Kidney glomerular epithelial cell (primary cell): ENCODE measurements at places on chromosomes 12 and 14.

- DNase-seq: no peak
These were observed 7.6 kb upstream of the MAP1LC3B2 start for GRCh38 chr12:116551619-116551951.

- DNase-seq: no peak
These were observed 148.7 kb downstream of the MDGA2 start for GRCh38 chr14:47526591-47527244.

- DNase-seq: no peak
These were observed 42.1 kb downstream of the SFSWAP start for GRCh38 chr12:131753005-131753404.

DNA sequence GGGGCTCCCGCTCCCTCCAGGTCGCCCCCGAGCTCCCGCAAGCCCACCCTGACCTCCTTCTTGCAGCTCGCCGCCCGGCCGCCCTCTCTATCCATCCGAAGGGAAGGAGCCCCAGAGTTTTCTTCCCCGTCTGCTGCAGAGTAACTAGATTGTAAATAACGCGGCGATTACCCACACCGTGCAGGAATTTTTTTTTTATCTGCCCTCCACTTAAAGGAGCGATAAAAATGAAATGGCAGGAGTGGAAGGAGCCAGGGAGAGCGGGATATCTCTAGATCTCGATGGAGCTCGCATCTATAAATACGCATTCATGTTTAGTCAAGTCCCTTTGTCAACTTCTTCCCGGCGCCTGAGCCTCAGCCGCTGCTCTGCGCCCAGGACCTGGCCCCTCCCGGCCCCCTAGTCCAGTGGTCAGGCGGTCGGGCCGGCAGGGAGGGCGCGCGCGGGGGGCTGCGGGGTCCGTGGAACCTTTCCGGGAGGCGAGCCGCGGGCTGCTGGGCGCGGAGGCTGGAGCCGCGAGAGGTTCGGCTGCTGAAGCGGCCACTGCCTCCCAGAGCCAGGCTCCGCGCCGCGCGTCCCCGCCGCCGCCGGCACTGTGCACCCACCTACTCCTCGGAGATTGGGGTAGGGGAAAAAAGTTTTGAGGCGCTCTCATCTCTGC lies 386.0 kb downstream of the BCAT1 start:
- peak; percentile 19 for DNase-seq

DNA sequence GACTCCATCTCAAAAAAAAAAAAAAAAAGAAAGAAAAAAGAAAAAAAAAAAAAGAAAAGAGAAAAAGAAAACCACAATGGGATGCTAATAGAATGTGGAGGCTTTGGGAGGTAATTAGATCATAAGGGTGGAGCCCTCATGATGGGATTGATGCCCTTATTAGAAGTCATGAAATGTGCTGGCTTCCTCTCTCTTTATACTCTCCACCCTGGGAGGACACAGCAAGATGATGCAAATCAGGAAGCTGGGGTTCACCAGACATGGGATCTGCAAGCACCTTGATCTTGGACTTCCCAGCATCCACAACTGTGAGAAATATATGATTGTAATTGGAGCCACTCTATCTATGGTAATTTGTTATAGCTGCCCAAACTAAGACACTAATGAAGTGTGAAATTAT lies 13.4 kb upstream of the DRAM1 start:
- DNase-seq: no peak

GRCh38 chr12:113464852-113465719 lies 6.6 kb downstream of the LHX5 start:
- DNase-seq: no peak

DNA sequence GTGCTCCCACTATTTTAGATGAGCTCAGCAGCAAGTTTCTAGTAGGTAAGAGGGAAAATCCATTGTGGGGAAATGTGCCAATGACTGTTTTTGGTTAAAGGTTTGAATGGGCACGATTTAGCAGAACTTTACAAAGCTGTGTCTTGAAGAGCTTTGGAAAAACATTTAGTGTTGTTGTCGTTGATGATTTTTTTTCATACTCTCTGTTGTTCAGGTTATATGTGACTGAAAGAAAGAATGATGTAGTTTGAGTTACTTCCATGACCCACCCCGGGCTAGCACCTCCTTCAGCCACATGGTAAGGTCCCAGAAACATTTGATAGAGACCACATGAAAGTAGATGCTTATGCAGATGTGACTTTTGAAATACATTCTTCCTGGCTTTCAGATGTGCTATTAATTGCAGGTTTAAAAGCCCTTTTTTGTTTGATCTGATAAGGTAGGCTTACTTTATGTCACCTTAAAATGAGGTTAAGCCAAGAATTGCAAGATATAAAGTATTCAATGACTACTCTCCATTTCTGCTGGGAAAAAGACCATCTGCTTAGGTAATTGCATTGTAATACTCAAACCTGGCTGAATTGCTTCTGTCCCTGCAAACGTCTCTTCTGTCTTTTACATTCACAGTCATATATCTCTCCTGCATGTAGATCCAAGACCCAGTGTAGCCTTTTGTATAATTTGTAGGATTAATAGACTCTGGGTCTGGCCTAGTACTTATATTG lies 250.6 kb downstream of the RGS6 start:
- no peak for DNase-seq

GRCh38 chr12:66242311-66242710 lies 53.3 kb downstream of the IRAK3 start:
- no peak for DNase-seq

DNA sequence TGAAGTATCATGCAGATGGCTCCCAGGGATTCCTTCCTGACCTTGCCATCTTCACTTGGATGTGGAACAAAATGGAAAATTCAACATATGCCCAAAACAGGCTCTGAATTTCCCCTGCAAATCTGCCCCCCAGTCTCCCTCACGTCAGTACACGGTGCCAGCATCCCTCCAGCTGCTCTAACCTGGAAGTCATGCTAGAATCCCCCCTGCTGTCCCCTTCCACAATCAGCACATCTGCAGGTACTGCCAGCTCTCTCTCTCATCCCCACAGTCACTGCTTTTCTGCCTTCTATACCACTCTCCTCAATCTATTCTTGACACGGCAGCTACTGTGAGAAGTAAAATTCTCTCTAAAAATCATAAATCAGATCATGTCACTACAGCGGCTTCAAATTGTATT lies 21.6 kb downstream of the GALNT6 start:
- DNase-seq: no peak

DNA sequence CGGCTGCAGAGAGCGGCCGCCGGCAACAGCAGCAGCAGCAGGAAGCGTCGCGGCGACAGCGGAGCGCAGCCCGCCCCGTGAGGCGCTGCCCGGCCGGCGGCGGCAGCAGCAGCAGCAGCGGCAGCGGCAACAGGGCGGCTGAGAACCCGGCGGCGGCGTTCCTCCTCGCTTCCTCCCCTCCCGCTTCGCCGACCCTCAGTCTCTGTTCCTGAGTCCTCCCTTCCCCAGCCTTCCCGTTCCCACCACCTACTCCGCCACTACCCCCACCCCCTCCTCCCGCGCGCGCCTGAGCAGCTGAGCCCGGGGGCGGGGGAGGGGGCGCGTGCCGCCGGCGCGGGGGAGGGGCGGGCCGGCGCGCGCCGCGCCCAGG lies 310 bp downstream of the BICDL1 start:
- DNase-seq: no peak

DNA sequence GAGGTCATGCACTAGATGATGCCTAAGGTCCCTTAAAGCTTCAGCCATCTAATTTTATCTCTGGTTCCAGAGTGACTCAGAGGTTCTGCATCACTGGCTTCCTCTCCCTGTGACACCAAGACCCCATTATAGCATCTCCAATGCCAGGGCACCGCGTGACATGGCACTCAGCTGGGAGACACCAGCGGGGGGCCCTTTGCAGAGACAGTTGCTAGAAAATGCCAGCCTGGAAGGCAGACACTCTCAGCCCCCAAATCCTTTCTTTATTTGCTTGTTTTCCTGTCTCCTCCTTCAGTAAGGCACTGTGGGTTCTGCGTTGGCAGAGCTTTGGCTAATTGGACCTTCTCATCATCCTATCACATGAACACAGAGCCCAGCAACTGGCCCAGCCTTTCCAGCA lies 123.5 kb upstream of the VRK1 start:
- DNase-seq: no peak

DNA sequence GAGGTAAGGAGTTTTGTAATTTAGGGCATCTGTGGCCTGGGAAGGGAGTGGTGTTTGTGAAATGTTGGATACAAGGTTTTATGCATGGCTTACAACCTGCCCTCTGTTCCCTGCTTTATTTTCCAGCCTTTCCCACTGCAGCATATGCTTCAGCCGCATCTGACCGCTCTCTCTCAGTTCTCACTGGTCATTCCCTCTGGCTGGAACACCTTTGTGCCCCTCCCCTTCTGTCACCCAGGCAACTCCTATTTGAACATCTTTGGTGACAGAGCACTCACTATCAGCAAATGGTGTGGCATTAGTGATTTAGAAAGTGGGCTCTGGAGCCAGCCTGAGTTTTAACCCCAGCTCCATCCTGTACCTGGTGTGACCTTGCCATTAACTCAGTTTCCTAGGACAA lies 47.5 kb upstream of the SMCO2 start:
- no peak for DNase-seq

DNA sequence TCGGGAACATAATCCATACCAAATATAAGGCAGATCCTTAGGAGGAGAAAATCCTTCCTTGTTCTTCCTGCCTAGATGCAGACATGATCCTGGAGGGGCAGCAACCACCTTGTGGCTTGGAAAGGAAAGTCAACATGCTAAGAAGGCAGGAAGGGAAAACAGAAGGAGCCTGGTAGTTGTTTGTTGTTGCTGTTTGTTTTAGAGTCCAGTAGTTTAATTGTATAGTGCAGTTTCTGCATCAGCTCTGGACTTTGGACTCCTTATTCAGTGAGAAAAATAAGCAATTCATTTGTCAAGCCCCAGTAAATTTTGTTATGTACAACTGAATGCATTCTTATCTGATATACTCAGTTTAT lies 45.7 kb upstream of the APPL2 start:
- no peak for DNase-seq

DNA sequence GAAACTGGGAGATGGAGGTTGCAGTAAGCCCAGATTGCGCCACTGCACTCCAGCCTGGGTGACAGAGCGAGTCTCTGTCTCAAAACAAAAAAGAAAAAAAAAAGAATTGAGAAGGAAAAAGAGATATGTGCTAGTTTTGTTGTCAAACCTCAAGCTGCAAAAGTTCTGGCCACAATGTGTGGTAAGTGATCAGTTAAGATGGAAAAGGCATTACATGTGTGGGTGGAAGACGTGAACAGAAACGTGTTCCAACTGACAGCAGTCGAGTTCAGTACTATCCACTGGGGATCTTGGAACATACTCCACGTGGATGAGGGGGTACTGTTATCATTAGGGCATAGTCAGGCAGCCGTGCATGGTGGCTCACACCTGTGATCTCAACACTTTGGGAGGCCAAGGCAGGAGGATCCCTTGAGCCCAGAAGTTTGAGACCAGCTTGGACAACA lies 17.3 kb downstream of the GPR68 start:
- DNase-seq: no peak

DNA sequence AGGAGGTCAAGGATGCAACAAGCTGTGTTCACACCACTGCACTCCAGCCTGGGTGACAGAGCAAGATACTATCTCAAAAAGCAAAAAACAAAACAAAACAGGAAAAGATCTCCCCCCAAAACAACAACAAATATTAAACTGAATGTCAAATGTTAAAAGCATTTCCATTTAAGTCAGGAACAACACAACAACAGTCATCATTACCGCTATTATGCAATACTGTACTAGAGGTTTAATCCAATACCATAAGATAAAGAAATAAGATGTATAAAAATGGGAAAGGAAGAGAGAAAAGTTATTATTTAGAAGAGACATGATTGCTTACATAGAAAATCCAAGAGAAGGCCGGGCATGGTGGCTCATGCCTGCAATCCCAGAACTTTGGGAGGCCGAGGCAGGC lies 36.6 kb downstream of the FERMT2 start:
- no peak for DNase-seq

DNA sequence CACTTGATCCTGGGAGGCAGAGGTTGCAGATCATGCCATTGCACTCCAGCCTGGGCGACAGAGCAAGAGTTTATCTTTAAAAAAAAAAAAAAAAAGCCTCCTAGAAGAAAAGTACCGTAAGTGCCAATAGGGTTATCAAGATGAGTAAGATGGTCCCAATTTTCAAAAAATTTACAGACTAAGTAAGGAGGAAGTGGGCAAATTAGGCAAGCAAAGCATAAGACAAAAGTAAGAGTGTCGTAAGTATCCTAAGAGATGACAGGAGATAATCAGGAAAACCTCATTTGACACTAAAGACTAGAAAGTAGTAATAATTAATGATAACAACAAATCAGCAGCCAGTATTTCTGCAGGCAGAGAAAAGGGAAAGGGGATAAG lies 12.2 kb downstream of the PYM1 start:
- DNase-seq: no peak

DNA sequence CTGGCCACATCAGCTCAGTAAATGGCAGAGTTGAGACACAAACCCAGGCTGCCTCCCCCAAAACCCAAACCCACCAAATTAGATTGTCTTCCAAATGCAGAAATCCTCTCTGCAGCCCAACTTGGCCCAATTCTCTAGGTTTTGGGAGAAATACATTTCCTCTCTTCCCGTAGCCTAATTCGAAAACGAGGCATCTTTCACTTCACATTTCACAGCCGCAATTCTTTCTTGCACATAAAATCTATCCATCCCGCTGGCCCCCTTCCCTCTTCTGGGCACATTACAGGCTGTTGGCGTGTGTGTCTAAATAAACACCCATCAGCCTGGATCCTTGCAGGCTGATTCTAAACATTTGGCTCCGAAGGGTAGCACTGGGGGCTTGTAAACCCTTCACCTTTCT lies 83.8 kb upstream of the VRK1 start:
- no peak for DNase-seq

DNA sequence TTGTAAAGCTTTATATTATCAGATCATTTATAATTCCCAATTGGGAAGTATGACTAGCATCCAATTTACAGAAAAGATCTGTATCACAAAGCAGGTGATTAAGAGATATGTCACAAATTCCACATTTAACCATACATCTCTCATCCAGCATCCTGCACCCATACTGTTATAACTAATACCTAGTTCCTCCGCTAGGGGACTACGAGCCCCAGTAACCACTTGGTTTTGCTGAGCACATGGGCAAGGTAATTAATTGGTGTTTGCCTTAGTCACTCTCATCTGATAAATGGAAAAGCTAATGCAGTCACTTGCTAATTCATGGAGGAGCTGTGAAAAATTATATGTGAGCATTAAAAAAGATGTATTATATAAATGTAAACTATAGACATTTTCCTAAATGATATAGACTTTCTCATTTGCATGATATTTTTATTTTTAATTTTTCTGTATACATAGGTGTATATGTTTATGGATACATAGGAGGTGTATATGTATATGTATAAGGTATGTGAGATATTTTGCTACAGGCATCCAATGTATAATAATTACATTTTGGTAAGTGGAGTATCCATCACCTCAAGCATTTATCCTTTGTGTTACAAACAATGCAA lies 1031.8 kb downstream of the GALC start:
- DNase-seq: no peak
